Endothelial cell of umbilical vein (primary cell): ENCODE measurements at places on chromosomes 1 and 21. TPM values are rescaled to one million over a fixed set of nuclear protein-coding genes. Genes with fewer than 3 reads are reported as not detected.

The RNU1-1 gene
- total RNA-seq = 1,319 and 2,019 TPM in 2 replicates

The TTC13 gene
- total RNA-seq = 22.2 and 23.9 TPM in 2 replicates

The SIM2 gene
- total RNA-seq = not detected in 2 replicates

The MCOLN3 gene
- total RNA-seq = not detected in 2 replicates

The CNKSR1 gene
- not detected in 2 replicates for total RNA-seq

The PTGS2 gene
- total RNA-seq = 21.6 and 24.1 TPM in 2 replicates

The DDR2 gene
- total RNA-seq = 22.7 and 30.8 TPM in 2 replicates
